ENCODE measurements at places on chromosomes 11 and 22.

GRCh38 chr11:122721964-122722266 lies 66.4 kb downstream of the UBASH3B start:
- DNase-seq, result peak; percentile 24

DNA sequence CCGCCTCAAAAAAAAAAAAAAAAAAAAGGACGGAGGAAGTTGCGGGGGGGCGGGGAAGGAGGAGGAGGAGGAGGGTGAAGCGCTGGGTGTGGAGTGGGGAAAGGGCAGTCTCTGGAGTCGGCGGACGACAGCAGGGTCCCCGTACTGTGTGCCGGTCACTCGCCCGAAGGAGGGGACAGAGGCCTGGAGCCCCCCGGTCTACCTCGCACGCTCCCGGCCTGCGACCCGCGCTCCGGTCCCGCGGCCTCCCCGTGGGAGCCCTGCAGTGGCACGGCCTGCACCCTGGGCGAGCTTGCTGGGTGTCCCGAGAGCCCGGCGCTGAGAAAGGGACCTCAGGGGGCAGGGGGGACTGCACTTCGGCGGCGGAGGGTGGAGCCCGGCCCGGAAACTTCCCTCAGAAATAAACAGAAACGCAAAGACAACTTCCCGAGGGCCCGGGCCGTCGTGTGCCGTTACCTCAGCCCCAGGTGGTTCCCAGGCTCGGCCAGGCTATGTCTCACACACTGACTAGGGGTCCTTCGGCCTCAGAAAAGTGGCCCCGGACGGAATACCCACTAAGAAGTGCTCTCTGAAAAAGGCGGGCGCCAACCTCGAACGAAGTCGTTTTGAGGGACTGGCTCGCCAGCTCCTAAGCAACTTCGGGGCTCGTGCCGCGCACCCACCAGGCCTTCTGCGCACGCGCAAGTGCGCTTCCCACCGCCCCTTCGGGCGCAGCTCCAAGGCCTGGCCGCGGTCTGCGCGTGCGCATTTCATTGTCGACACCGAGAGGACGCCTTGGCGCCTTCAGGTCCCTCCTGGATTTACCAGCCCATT lies at the start of gene MAJIN:
TSS of gene MAJIN (minus strand) at position 688 of the 813 bp plus-strand sequence. CDS start 12,703 bp downstream, outside the sequence.
- DNase-seq, result peak; percentile 91

- no peak for DNase-seq
These were observed 4.0 kb upstream of the TRIM29 start for GRCh38 chr11:120141768-120142423.

GRCh38 chr11:33698921-33699320 lies 1.7 kb downstream of the C11orf91 start:
- no peak for DNase-seq

DNA sequence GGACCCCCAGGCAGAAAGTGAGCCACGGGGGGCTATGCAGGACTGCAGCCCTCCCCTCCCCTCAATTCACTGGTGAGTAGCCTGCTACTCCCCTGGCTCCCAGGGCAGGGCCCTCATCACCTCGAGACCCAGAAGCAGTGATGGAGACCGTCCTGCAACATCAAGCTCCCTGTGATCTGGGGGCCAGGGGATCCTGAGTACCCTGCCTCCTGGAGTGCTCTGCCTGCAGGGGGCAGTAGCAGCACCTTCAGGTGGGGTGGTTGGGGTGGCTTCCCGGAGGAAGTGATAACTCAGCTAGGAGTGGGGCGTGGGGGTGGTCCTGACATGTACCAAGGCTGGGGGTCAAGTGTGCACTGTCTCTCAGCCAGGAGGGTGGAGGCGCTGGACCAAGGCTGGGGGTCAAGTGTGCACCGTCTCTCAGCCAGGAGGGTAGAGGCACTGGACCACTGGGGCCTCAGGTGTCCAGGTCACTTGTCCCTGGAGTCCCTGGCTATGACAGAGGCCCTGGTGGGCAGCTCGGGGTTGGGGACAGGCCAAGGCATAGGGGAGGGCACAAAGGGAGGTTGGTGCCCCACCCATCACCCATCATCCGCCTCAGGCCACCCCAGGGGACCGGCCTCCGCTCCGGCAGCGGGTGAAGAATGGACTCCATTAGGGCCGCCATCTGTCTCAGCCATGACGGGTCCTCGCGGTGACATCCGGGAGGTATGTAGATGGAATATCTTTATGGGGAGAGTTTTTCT lies 9.4 kb downstream of the RTN4R start:
- peak; percentile 32 for DNase-seq

DNA sequence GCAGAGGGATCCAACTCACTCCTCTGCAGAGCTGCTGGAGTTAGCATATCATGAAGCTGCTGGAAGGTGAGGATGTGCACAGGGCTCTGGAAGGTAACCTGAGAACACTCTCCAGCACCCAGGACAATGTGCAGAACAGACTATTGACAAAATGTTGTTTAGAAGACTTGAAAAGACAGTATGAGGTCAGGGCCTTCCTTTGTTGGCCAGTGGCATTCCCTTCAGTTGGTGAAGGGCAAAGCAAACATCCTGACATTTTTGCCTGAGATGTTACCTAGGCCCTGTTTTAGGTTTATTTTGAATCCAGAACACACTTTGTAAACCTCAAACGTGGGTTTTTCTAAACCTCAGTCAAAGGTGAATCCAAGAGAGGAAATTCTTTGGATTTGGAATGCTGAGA lies 67.8 kb downstream of the DEPDC5 start:
- DNase-seq, result no peak

DNA sequence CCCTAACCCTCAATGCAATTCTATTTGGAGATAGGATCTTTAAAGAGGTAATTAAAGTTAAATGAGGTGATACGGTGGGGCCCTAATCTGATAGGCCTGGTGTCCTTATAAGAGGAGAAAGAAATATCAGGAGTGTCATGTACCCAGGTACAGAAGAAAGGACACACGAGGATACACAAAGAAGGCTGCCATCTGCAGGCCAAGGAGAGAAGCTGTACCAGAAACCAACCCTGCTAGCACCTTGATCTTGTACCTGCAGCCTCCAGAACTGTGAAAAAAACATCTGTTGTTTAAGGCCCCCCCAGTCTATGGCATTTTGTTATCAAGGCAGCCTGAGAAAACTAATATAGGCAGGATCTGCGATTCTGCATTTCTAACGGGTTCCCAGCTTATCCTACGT lies 44.2 kb downstream of the FBXO7 start:
- peak; percentile 5 for DNase-seq

- DNase-seq, result no peak
These were observed 1.9 kb downstream of the TSGA10IP start for GRCh38 chr11:65947133-65947532.

DNA sequence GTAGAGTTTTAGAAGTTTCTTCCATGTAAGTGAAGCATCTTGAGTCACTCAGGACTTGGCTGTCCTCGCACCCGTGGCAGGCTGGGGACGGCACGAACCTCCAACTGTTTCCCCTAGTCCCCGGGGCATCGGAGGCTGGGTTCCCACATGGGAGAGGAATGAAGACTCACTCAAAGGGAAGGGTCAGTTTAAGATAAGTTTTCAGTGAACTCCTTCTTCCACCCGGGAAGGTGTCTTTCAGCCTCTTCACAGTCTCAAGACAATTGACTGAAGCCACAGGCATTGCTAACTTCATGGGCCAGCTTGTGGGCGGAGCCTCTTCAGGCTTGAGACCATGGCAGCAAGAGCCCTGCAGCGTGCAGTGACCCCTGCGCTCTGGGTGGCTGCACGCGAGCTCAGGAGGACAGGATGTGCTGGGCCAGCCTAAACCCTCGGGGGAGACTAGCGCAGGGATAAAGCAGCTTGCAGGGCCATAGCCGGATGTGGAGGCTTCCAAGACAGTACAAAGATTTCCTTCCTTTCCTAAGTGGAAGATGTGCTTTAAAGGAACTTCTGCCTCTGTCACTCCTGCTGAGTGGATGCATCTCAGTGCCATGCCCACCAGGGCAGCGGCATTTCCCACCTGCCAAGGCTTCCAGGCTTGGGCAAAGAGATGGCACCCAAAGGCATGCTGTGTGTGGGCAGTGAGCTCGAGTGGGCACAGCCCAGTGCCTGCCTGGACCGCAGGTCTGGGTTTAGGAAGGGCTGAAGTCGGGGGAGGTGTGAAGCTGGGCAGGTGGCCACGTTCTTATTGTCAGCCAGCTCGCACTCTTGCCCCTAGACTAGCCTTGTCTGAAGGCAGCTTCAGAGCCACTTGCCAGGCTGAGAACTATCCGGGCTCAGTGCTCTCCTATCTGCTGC lies 32.9 kb downstream of the PPIL2 start:
- DNase-seq, result no peak

- DNase-seq, result no peak
These were observed 5.1 kb downstream of the TMEM121B start for GRCh38 chr22:17115945-17116565.

GRCh38 chr11:62607714-62608113 lies 4.9 kb downstream of the EML3 start:
- DNase-seq, result no peak

- DNase-seq, result no peak
These were observed 39.7 kb downstream of the IGLL5 start for GRCh38 chr22:22927196-22927887.

DNA sequence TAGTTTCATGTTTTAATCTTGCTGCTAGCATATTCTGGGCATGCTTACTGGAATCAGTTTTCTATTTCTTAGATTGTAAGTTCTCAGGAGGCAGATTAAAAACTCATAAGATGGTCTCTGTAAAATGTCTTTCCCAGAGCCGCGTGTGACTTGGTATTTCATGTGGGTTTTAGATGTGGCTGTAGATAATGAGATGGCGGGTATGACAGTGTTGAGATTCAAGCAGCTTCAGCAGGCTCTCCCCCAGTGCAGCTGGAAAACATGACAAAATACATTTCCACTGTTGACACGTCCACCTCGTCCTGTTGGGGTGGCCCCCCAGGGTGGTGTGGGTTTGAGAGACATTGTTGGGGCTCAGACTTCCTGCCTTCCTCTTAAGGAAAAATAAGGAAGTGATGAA lies 106.8 kb downstream of the KIRREL3 start:
- no peak for DNase-seq

DNA sequence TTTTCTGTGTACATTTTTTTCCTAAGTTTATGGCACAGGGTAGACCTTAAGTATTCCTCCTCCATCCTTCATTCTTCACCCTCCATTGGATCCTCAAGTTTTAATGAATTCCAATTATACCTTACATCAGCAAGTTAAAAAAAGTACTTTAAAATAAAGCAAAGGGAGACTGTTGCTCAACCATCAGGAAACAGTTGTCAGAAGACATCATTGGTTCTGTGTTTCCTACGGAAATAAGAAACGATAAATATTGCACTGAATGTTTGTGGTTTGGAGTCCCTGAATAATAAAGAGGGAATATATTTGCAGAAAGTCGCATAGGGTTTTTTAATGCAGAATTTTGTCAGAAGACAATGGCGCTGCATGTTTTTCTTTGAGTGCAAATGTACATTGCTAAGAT lies 28.1 kb upstream of the LDHA start:
- no peak for DNase-seq

GRCh38 chr11:36500315-36500721 lies 9.8 kb downstream of the TRAF6 start:
- DNase-seq, result no peak

GRCh38 chr11:85540181-85540580 lies 87.0 kb downstream of the DLG2 start:
- DNase-seq, result no peak

- no peak for DNase-seq
These were observed 31.6 kb downstream of the MAFF start for GRCh38 chr22:38233427-38233826.

GRCh38 chr11:7531011-7531410 lies 17.2 kb downstream of the PPFIBP2 start:
- no peak for DNase-seq

DNA sequence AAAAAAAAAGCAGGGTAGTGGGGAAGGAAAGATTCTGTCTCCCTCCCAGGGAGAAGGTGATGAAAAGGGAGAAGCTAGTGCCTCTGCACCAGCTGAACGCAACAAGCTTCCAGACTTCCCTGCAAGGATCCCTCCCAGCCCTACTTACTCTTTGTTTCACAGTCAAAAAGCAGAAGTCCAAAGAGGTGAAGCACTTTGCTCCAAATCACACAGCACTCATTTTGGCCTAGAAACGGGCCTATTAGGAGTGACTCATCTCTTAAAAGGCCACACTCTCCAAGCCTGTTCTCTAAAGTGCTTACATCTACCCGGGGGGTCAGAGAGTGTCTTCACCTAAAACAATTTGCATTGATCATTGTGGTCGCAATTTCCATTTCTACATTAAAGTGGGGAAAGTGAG lies 17.7 kb upstream of the GRK3 start:
- DNase-seq, result no peak

DNA sequence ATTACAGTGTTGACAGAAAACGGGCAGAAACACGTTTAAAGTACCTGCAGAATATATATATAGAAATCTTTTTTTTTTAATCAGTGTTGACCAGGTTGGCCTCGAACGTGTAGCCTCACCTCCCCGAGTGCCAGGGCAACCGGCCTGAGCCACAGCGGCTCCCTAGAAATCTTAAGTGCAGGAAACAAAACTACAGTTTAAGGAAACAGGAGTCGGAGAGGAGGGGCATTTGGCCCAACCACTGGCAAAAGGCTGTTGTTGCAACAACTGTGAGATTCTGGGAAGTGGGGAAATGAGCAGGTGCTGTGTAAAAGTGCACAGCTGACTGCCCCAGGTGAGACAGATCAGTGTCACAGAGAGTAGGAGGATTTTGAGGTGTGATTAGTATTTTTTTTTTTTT lies 3.7 kb downstream of the YWHAH start:
- no peak for DNase-seq

- DNase-seq, result peak; percentile 16
These were observed 1.7 kb upstream of the TMEM135 start for GRCh38 chr11:87035976-87036583.

DNA sequence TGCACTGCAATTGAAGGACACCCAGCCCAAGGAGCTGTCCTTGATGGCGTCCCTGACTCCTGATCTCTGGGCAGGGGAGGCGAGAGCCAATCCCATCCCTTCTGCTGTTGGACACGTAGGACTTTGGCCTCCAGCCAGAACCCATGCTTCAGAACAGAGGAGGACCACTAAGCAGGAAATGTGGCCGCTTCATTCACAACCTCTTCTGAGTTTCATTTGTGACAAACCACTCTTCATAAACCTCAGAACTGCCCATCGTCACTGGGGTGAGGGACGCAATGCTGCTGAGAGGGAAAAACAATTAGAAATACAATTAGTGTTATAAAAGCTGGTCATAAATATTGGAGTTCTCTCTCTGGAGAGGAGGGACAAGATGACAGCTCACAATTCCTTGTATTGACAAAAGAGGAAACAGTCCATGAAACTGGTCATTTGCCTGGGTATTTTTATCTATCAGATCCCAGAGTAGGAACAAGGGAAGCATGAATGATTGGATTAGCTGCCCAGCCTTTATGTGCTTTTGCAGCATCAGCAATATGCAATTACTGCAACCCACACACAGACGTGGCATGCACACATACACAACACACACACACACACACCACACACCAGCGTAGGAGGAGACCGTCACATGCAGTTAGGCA lies 216.5 kb upstream of the CADM1 start:
- DNase-seq, result no peak

DNA sequence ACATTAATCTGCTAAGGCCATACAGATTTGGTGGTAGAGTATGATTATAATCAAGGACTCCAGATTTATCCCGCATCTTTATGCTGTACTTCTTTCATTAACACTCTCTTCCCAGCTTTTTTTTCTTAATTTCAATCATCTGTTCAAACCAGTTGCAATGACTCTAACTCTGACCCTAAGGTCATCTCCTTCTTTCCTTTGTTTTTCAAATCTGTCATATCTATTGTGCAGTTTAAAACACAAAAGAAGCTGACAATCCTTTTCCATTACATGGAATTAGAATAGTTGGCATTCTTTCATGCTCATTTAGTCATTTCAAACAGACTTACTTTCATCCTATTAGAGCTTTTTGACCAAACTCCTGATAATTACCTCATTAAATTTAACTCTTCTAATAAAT lies 53.6 kb upstream of the GRM5 start:
- no peak for DNase-seq
